Peyer's patch (tissue), 4 donors: ENCODE measurements at places on chromosomes 5 and 9.

- H3K27ac ChIP-seq = no peak overlapping the region
- no peaks in the 10 kb centered on the region for H3K4me1 ChIP-seq
- no peak overlapping the region for H3K4me3 ChIP-seq
- no peak for DNase-seq
- H3K27me3 ChIP-seq = no peaks in the 10 kb centered on the region
These were observed 446.7 kb downstream of the DMRTA1 start for GRCh38 chr9:22893196-22893843.

DNA sequence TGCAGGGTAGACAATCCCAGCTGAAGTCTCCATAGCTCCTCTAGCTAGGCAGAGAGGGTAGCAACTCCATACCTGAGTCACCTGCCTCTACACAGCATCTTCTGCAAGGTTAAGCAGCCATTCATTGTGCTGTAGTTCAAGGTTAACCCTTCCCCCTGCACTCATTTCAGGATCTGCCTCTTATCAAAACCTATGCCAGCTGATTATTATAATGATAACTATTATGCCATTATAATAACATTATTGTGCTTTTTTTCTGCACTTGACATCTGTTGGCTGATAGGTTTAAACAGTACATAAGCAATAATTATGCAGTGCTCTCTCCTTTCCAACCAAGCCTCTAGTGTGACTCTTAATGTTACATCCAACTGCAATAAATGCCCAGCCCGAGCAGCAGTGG is 17.3 kb downstream of the SIL1 start:
- no peak for DNase-seq
- no peaks in the 10 kb centered on the region for H3K36me3 ChIP-seq
- no peaks in the 10 kb centered on the region for H3K4me1 ChIP-seq
- H3K27me3 ChIP-seq = no peaks in the 10 kb centered on the region
- H3K27ac ChIP-seq = no peak overlapping the region
- no peak overlapping the region for H3K4me3 ChIP-seq

DNA sequence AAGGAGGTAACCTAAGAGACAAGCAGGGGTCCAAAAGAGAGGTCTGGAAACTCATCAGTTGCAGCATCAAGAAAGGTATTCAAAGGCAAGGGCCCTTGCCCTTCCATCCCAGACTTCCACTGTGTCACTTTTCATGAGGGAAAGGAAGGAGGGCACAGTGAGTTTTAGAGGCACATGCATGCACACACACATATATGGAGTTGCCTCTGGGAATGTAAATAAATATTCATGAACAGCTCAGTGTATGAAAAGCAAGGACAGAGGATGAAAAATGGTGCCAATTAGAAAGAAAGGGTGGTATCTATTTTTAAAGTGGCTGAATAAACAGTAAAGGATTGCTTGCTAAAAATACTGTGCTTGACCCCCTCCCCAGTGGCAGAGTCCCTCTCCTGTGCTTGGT is 105.3 kb upstream of the LRRTM2 start:
- no peaks in the 10 kb centered on the region for H3K36me3 ChIP-seq
- H3K27ac ChIP-seq = no peak overlapping the region
- no peaks in the 10 kb centered on the region for H3K4me1 ChIP-seq
- no peaks in the 10 kb centered on the region for H3K27me3 ChIP-seq
- H3K4me3 ChIP-seq = no peak overlapping the region

GRCh38 chr9:75826314-75826713 is 64.2 kb upstream of the PCSK5 start:
- H3K4me1 ChIP-seq = no peaks in the 10 kb centered on the region
- no peak overlapping the region for H3K27ac ChIP-seq
- H3K27me3 ChIP-seq = no peaks in the 10 kb centered on the region

- no peak overlapping the region for H3K4me3 ChIP-seq
- no peaks in the 10 kb centered on the region for H3K36me3 ChIP-seq
- DNase-seq = no peak
- no peaks in the 10 kb centered on the region for H3K4me1 ChIP-seq
- no peak overlapping the region for H3K27ac ChIP-seq
These were observed 201.1 kb upstream of the CHD1 start for GRCh38 chr5:99129768-99130501.

- no peaks in the 10 kb centered on the region for H3K36me3 ChIP-seq
- no peak overlapping the region for H3K27ac ChIP-seq
- no peak overlapping the region for H3K4me3 ChIP-seq
- no peaks in the 10 kb centered on the region for H3K27me3 ChIP-seq
These were observed 92.9 kb upstream of the TNPO1 start for GRCh38 chr5:72723581-72723980.

DNA sequence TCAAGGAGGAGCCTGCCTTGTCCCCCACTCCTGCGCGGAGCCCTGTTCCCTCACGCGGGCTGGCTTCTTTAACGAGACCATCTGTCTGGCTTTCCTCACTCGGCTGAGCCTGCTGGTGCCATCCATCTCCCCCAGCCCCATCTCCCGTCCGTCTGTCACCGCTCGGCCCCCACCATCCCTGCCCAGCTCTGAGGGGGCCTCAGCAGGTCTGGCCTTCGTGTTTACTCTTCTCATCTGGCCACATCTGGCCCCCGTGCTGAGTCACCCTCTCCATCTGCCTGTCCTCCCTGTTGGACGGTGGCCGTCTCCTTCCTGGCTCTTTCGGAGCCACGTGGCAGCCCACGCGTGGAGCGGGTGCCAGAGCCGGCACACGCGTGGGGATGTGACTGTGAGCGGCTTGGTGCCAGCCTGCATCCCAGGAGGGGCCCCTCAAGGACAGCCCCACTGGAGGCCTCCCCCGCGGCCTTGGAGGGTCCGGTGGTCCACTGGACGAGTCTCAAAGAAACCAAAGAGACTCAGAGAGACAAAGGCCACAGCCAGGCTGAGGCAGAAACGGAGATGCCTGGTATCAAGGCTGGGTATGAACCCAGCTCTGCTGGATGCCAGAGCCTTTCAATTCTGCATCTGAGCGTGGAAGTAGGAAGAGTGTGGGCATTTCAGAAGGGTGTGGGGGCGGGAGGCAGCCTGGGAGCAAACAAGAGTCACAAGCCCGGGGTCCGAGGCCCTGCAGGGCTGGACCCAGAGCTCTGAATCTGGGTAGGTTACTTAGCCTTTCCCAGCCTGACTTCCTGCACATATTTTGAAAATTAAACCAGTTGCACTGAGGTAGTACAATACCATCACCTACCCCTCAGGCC is 76.7 kb upstream of the UNC5A start:
- no peak overlapping the region for H3K4me3 ChIP-seq
- DNase-seq = peak; percentile 38
- H3K27me3 ChIP-seq = no peaks in the 10 kb centered on the region

GRCh38 chr5:153672347-153673090 is 182.0 kb downstream of the GRIA1 start:
- no peak for DNase-seq
- no peak overlapping the region for H3K27ac ChIP-seq
- H3K4me1 ChIP-seq = no peaks in the 10 kb centered on the region
- H3K27me3 ChIP-seq = no peaks in the 10 kb centered on the region
- no peak overlapping the region for H3K4me3 ChIP-seq
- no peaks in the 10 kb centered on the region for H3K36me3 ChIP-seq

- no peaks in the 10 kb centered on the region for H3K36me3 ChIP-seq
- no peak for DNase-seq
- no peak overlapping the region for H3K27ac ChIP-seq
- no peaks in the 10 kb centered on the region for H3K4me1 ChIP-seq
These were observed 51.0 kb upstream of the DPYSL3 start for GRCh38 chr5:147560718-147561331.

DNA sequence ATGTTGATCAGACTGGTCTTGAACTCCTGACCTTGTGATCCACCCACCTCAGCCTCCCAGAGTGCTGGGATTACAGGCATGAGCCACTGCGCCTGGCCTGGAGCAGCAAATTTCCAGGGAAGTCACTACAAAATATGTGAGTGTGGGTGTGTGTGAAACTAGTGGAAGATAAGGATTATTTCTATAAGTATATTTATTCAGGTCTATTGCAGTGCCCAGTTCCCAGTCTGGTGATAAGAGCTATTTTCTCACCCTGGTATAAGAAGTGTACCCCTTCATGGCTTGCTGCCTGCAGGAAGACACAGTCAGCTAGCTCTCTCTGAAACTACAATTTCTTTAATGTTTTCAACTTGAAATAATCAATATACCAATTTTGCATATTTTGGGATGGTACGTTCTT is 37.1 kb downstream of the TARS1 start:
- no peak overlapping the region for H3K27ac ChIP-seq
- no peak overlapping the region for H3K4me3 ChIP-seq
- no peaks in the 10 kb centered on the region for H3K4me1 ChIP-seq
- H3K27me3 ChIP-seq = no peaks in the 10 kb centered on the region
- H3K36me3 ChIP-seq = no peaks in the 10 kb centered on the region

GRCh38 chr5:136001466-136001981 is 27.3 kb upstream of the TGFBI start:
- no peak overlapping the region for H3K27ac ChIP-seq
- H3K4me3 ChIP-seq = no peak overlapping the region
- DNase-seq = no peak
- H3K36me3 ChIP-seq = no peaks in the 10 kb centered on the region
- H3K27me3 ChIP-seq = no peaks in the 10 kb centered on the region

DNA sequence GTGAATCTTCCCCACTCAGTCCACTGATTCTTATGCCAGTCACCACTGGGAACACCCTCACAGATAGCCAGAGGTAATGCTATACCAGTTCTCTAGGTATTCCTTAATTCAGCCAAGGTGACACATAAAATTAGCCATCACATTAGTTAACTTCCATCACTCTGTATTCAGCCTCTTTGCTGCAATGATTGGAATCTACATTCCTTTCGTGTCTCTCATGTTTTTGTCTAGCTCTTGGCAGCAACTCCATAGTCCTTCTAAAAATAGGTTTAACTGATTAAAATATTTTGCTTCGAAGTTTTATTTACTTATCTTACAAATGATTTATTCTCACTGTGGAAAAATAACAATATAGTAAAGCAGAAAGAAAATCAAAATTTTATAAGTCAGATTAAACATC is 19.6 kb upstream of the RNF20 start:
- H3K4me3 ChIP-seq = no peak overlapping the region
- H3K36me3 ChIP-seq = no peaks in the 10 kb centered on the region
- H3K4me1 ChIP-seq = no peaks in the 10 kb centered on the region
- H3K27ac ChIP-seq = no peak overlapping the region

- no peaks in the 10 kb centered on the region for H3K36me3 ChIP-seq
- no peak overlapping the region for H3K27ac ChIP-seq
- H3K27me3 ChIP-seq = no peaks in the 10 kb centered on the region
- no peak overlapping the region for H3K4me3 ChIP-seq
- H3K4me1 ChIP-seq = no peaks in the 10 kb centered on the region
These were observed 17.7 kb upstream of the UGCG start for GRCh38 chr9:111878946-111879345.

DNA sequence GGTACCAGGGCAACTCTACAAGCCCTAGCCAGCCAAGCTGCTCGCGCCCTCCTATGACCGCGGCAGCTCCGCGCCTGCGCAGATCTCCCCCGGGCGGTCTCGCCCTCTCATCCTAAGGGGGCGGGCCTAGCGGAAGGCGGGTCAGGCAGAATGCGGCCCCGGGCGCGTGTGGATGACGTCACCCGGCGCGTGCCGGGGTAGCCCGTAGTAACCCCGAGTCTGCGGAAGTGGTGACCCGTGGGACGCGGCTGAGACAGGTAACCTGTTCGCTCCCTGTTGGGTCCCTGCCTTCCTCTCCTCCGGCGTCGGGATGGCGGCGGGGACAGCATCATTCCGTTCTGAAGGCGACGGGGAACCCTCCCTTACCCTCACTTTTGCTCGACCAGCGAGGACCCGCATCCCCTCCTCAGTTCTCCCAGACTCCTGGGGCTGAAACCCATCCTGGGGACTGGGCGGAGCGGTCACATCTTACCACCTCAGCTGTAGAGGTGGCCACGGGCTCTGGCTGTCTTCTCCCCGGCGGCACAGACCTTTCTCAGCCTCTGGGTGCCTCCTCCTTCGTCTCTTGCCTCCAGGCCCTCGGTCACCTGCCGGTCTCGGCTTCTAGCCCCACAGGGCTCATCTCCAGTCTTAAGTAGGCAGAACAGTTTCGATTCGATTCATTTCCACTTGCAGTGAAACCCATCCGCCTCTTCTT is at the start of gene AOPEP:
Gene AOPEP, plus strand, starts transcription at position 205 of the 697 bp plus-strand sequence. CDS start 33,085 bp downstream, outside the sequence.
- H3K4me1 ChIP-seq = peaks cover 8% of the 10 kb centered on the region
- no peaks in the 10 kb centered on the region for H3K36me3 ChIP-seq
- H3K27me3 ChIP-seq = no peaks in the 10 kb centered on the region
- DNase-seq = peak; percentile 99
- H3K27ac ChIP-seq = peak within 1 kb of the TSS; percentile 85
- peak within 1 kb of the TSS; percentile 76 for H3K4me3 ChIP-seq

DNA sequence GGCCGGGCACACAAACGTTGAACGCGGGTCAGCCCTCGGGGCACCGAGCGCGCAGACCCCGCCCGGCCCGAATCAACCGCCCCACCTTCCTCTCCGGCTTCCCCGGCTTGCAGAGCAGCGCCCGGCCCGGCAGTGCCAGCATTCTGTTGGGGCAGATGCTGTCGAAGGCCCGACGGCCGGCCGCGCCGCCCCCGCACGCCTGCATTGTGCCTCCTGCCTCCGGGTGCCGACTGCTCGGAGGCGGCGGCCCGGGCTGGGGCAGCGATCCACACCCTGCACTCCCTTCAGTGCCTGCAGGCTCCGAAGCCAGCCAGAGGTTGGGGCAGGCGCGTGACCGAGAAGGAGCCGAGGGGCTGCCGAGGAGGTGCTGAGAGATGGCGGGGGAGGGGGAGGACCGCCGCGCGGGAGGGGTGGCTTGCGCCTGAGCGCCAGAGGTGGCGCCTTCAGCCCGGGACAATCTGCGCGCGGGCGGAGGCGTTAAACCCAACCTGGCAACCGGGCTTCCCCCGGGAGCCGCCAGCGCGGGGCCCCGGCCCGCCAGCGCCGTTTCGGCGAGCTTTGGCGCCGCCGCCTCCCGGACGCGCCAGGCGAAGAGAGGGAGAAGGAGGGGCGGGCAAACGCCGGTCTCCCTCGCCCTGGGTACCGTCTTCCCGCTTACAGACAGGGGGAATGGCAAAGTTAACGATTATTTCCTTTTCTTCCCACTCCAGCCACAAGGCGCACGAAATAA is at the start of gene MCIDAS:
Gene MCIDAS, minus strand, starts transcription at position 382 of the 730 bp plus-strand sequence. Its CDS starts 177 bp downstream, at position 205.
- no peak within 1 kb of the TSS for H3K27ac ChIP-seq
- peaks cover 64% of the 10 kb centered on the region for H3K27me3 ChIP-seq
- H3K4me3 ChIP-seq = peak within 1 kb of the TSS; percentile 59
- peaks cover 8% of the 10 kb centered on the region for H3K4me1 ChIP-seq
- no peak for DNase-seq
- no peaks in the 10 kb centered on the region for H3K36me3 ChIP-seq

- H3K27ac ChIP-seq = no peak overlapping the region
- H3K4me1 ChIP-seq = no peaks in the 10 kb centered on the region
These were observed 85.2 kb upstream of the KLF9 start for GRCh38 chr9:70499621-70500020.

DNA sequence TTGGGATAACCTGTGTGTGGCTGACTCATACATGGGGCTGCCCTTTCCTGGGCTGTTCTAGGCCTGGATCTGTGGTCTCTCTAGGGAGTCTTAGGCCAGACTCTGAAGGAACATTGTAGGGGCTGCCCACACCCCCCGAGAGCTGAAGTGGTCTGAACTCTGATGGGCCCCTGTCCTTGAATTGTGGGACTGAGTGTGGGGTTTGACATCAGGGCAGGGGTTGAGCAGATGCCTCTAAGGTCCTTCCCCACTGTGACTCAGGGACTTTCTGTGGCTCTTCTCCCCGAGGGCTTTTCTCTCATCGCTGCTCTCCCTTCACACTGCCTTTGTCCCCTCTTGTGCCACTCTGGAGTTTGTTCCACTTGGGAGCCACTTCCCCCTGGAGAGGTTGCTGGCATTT is 215.0 kb downstream of the MELK start:
- H3K36me3 ChIP-seq = no peaks in the 10 kb centered on the region
- no peak for DNase-seq
- no peaks in the 10 kb centered on the region for H3K4me1 ChIP-seq
- H3K27me3 ChIP-seq = no peaks in the 10 kb centered on the region
- no peak overlapping the region for H3K27ac ChIP-seq
